T follicular helper cell (primary cell): ENCODE measurements at places on chromosomes 3 and 15.

DNA sequence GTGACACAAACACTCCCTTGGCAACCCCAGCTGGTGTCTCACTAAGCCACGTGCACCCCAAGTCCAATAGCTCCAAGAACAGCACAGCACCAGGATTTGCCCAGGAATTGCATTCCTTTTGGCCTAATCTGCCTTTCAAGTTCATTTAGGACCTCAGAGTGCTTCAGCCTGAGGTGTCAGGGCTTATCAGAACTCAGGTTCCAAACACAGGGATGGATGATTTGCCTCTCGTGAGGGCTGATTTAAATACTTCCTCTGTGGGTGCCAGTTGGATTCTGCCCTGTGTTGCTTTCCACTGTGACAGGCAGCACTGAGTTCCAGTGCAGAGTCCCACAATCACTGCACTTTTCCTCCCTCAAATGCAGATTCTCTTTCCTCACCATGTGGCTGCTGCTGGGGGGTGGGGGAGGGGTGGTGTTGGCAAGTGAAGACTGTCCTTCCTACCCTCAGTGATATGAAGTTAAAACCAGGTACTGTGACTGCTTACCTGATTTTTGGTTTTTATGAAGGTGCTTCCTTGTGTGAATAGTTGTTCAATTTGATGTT is 204.3 kb upstream of the STAC start:
- no peak for DNase-seq

- no peak for DNase-seq
Measured at GRCh38 chr3:31955581-31955980, 25.5 kb downstream of the OSBPL10 start.

DNA sequence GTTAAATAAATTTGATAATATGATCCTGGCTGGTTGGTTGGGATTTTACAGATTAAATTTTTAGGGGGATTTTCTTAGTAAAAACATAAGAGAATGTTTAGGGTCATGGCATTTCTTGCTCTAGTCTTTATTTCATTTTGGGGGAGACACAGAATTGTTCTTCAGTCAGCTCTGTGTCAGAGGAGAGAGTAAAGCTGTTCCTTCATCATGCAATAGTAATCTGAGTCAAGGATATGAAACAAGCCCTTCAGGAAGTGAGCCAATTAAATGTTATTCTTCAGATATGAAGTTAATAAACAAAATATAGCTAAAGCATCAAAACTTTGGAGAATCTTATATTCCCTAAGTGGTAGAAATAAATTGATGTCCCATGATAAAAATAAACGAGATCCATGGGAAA is 22.9 kb upstream of the SLC4A7 start:
- DNase-seq = no peak

DNA sequence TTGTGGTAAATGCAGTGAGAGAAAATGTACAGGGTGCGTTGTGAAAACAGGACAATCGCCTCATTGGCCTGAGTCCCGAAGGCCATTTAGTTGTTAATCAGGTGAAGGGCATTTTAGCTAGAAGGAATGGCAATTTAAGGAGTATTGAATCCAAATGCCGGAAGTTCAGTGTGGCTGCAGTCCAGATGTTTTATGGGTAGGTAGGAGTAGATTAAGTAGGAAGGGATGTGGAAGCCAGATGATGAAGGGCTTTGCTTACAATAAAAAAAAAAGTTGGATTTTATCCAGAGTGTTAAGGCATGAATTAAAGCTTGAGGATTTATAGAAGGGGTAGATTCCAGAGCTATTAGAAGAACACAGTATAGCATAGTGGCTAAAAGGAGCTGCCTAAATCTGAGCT is 572.7 kb downstream of the NLGN1 start:
- DNase-seq = no peak

DNA sequence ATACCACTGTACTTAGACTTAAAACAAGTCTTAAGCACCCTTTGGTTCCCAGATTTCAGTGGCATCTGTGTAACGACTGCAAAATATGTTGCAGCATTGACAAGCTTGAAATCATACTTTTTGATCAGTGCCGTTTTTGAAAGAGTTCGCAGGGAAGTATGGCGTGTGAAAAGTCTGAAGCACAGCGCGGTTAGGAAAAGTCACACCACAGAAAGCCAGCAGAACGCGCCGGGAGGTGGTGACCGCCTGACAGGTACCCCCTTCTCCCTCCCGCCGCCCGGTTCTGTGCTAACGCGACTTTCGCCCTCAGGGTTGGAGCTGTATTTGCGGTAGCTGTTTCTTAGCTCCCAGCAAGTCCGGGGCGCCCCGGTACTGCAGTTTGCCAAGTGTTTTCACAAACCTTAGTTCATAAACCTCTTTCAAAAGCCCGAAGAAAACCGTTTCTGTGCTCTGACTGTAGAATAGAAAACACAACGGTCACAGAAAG is 481 bp upstream of the CRYBG3 start:
- peak; percentile 36 for DNase-seq

DNA sequence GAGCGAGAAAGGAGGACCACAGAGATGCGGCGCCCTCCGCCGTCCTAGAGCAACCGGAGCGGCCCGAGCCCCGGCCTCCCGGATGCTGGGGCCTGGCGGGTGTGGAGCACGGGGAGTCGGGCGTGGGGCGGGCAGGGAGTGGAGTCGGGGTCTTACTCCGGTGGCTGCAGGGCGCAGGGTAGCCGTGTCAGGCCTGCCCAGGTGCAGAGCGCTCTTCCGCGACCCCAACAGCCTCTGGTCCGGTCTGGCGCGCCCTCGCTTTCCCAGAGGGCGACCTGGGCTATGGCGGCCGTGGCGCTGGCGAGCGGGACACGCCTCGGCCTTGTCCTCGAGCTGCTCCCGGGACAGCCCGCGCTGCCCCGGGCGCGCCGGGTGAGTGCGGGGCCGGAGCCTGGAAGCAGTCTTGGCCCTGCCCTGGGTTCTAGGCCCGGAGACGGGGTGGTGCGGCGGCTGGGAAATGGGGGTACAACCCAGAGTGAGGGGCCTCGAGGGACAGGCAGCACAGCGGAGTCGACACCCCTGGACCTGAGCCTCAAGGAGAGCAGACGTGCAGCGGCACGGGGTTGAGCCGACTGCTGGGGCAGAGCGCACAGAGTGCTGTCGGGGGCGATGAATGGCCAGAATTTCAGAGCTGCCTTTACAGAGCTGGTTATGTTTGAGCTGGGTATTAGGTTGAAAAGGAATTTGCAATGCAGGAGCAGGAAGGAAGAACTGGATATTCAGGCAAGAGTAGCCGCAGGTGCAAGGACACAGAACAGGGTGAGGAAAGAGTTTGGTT is at the start of gene ZNF662:
ZNF662 (plus strand) TSS at position 73 of the 778 bp plus-strand sequence. CDS start 1,973 bp downstream, outside the sequence.
- DNase-seq = no peak

- no peak for DNase-seq
Measured at GRCh38 chr3:22920006-22920405, 283.1 kb upstream of the UBE2E2 start.

GRCh38 chr15:63896336-63897115 is 62.8 kb upstream of the HERC1 start:
- no peak for DNase-seq

- DNase-seq = no peak
Measured at GRCh38 chr3:61960976-61961375, 399.6 kb downstream of the PTPRG start.

GRCh38 chr3:168165390-168166269 is 69.9 kb upstream of the GOLIM4 start:
- no peak for DNase-seq

DNA sequence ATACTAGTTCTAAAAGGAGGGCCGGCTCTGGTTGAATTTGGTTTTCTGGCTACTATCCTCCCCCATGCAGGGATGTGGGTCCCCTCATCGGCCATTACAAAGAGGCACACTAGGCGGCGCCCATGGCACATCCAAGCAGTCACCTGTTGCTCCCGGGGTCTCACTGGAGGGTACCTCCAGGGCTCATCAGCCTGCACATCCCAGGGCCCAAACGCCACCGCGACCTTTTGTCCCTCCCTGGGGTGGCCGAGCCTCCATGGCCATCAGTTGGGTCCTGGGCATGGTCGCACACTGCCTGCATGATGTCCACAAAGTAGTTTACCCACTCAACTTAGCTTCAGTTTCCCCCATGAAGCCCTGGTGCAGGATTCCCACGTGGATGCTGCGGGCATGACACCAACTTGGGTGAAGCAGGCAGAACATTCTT is 28.3 kb downstream of the IDH3A start:
- DNase-seq = no peak

DNA sequence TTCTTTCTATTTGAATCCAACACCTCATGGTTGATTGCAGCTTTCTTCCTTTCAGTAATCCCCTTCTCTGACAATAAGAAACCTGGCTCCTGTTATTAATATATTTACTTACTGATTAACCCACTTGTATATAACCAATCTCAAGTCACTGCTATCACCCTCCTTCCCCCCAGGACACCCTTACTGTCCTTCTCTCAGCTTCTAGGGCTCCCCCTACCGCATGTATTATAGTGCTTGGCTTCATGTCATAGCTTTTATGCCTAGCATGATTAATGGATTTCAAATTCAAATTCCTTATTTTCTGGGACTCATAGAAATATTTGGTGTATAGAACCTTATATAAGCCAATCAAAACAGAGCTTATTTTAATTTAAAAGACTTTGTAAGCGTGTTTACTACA is 75.7 kb upstream of the BNIP2 start:
- DNase-seq = no peak

- no peak for DNase-seq
Measured at GRCh38 chr3:152398495-152398894, 129.8 kb downstream of the MBNL1 start.

- no peak for DNase-seq
Measured at GRCh38 chr3:81962396-81962795, 201.0 kb upstream of the GBE1 start.

DNA sequence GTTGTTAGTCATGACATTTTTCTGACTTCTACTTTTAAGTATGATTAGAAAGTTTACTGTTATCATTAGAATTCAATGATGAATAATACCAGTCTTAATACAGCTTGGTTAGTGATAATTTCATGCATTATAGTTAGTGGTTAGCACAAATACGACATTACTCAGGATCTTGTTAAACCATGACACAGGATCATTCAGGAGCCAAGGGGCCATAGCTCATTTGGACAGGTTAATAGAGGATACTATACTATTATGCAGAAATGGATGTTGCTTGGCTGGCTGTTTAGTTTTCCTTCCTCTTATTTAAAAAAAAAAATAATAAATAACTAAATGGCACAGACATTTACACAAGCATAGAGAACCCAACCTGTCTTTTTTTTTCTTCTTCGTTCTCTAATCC is 55.5 kb downstream of the NSUN3 start:
- DNase-seq = no peak
